Ammon's horn (tissue), 1 donor: ENCODE measurements at places on chromosomes 11 and 22.

DNA sequence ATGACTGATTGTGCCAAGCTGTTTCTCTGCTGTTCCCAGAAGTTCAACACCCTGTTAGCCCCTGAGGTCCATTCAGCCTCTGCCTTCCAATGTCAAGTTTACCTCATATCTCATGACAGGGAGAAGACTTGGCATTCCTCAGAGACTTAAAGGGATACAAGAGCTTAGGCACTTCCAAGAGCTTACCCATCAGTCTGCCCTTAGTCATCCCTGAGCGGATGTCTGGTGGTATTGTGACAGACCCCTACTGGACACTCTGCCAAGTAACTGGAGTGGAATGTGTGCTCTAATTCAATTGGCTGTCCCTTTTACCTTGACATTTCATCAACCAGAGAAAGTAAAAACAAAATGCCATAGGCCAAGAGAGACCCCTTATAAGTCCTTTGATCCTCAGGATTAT is 151.5 kb downstream of the AASDHPPT start:
- no peak for DNase-seq

DNA sequence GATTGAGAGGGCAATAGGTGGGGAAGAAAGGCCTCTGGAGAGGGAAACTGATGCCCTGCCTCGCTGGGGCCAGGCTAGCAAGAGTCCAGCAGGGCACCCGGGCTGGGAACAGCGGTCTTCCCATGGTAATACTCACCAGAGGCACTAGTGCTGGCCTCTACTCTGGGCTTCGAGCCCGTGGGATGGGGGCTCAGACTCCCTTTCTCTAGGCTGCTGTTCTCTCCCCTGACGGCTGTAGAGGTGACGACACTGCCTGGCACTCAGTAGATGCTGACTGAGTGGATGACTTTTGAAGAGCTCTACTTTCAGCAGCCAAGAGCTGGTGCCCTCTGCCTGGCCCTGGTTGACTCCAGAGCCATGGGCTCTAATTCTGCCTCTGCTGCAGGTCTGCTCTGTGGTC is 818 bp upstream of the C1QTNF4 start:
- no peak for DNase-seq

GRCh38 chr22:19514831-19515565 is 9.2 kb downstream of the CLDN5 start:
- DNase-seq = no peak

GRCh38 chr22:26134654-26135330 is 34.5 kb upstream of the SEZ6L start:
- DNase-seq = no peak

GRCh38 chr11:134226806-134227325 is 2.4 kb downstream of the VPS26B start:
- no peak for DNase-seq

GRCh38 chr11:46845440-46845739 is 690 bp downstream of the CKAP5 start:
- no peak for DNase-seq

GRCh38 chr22:46914916-46915894 is 152.8 kb downstream of the TBC1D22A start:
- no peak for DNase-seq

DNA sequence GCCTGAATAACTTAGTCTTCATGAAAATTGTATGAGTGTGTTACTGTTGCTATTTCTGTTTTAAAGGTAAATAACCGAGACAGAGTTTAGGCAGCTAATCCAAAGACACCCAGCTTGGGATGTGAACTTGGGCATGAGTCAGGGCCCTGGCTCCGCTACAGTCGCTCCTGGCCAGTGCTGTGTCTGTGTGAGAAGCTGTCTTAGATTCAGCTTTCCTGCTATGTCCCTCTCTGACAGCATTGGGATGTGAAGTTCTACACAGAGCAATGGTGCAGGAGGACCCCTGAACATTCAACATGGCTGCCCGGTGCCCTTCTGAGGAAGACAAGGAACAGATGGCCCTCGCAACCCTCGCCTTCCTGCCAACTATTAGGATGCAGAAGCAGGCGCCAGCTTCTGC is 49.4 kb downstream of the GALNT18 start:
- DNase-seq = no peak

GRCh38 chr22:23437779-23438178 is 142.3 kb downstream of the IGLL1 start:
- no peak for DNase-seq

DNA sequence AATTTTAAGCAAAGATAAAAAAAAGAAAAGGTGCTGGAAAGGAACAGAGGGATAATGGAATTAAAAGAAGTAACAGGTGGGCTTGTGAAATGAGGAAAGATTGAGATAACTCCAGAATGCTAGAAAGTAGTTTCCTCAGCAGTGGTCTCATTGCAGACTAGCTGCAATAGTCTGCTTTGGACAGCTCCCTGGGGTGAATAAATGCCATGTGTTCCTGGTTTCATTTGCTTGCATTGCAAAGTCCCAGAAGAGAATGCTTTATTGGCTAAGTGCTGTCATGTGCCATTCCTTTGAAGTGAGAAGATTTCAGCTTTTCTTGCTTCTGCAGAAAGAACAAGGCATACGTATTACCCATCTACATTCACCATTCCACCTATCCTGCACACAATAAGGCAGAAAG is 478.8 kb upstream of the RAG2 start:
- DNase-seq = no peak

GRCh38 chr11:11740836-11741235 is 100.9 kb upstream of the USP47 start:
- DNase-seq = no peak

DNA sequence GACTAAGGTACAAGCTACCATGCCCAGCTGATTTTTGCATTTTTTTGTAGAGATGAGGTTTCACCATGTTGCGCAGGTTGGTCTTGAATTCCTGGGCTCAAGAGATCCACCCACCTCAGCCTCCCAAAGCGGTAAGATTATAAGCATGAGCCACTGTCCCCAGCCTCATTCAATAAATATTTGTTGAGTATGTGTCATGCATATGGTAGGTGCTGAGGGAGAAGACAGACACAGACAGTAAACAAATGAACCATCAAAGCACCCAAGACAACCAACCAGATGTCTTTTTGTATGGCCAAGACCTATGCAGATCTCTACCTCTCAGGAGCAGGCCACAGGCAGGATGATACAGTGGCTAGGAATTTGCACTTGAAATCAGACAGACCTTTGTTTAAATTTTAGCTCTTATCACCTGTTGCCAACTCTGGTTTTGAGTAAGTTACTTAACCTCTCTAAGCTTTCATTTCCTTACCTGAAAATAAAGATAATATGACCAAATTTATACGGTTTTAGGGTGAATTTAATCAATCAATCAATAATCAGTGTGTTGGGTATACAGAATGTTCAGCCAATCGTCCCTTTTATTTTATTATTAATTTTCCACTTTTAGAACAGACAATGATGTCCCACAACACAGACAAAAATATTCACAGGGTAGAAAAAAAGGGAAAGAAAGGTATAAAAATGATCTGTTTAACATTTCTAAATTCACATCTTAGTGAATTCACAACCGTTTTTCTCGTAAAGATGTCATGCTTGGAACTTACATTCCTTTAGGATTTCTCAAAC is 128.2 kb downstream of the SGSM3 start:
- DNase-seq = no peak

DNA sequence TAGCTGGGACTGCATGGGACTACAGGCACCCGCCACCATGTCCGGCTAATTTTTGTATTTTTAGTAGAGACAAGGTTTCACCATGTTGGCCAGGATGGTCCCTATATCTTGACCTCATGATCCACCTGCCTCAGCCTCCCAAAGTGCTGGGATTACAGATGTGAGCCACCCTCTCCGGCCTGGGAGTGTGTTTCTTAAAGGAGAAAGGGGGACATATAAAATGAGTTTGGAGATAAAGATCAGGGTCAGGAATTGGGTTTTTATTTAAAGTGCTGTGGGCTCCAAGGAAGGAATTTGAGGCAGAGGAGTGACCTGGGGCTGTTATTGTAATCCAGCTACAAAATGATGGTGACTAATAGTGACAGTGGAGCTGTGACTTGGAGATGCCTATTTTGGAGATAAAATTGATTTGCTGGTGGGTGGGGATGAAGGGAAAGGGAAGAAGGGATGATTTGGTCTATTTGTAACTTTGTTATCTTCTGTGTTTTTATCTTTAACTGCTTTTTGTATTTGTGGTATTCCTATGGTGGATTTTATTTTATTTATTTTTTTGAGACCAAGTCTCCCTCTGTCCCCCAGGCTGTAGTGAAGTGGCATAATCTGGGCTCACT is 5.0 kb downstream of the CRKL start:
- DNase-seq = no peak

- peak; percentile 68 for DNase-seq
Measured at GRCh38 chr11:69497221-69497787, 15.8 kb downstream of the LINC01488 start.

GRCh38 chr11:18106688-18107087 is 806 bp upstream of the SAAL1 start:
- no peak for DNase-seq

DNA sequence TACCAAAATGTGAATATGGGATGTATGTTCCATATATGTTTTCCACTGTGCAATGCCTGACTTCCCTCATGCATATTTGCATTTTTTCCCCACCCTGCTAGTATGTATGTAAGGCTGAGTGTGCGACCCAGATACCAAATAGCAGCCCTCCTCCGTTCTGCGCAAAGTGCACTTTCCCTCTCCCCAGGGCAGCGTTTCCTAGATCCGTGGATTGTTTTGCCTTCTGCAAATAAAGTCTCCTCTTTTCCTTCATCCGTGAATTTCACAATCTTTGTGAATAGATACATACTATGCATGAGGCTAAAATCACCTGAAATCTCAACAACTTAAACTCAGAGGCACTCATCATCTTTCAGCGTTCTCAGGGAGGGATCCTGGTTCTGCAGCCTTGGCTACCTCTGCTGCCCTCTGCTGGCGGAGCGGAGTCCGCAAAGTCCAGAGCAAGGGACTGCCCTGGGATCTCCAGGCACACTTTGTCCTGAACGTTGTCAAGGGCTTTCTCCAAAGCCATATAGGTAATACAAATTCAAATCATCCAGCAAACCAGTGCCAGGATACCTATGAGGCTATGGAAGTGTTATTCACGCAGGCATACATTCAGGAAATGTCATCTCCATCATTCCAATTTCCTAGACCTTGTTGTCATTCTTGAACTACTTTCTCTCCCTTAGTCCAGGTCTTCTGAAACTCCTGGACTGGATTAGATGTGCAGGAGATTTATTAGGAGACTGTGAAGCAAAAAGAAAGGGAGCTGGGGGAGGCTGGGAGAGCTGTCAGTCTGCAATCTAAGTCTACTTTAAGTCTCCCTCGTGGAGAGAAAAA is 53.1 kb downstream of the CNTF start:
- DNase-seq = peak; percentile 87

GRCh38 chr11:114447892-114448291 is 8.6 kb downstream of the REXO2 start:
- DNase-seq = no peak

- DNase-seq = peak; percentile 6
Measured at GRCh38 chr11:16184588-16184987, 171.8 kb downstream of the SOX6 start.

DNA sequence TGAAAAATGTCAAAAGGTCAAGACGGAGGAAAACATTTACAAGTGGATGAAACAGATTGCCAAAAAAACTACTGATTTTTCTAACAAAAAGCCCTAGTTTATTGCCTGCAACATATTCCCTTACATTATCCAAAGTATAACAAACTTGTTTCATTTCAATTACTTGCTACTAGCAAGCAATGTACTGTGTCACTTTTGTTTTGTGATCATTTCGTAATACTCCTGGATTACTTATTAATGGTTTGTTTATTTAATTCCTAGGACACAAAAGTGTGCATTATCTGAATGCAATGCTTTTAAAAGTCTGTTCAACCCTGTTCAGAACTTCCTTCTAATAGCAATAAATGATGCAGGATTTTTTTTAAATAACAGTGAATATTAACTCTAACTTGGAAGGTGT is 50.9 kb downstream of the CCDC34 start:
- no peak for DNase-seq

DNA sequence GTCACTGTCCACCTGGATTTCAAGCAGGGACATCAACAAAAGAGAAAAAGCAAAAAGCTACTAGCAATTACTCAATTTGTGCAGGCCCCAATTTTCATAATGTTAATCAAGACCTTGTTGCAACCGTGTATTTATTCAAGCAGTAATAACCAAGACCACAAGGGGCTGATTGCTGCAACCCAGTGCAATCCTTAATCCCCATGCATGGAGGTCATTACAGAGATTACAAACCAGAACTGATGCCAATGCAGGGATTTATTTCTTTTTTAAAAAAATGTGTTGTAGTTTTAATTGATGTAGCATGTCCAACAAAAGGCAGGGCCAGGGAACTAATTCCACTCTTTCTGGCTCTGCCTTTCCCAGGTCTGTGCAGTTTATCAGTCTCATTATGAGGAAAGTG is 18.4 kb downstream of the TECTA start:
- no peak for DNase-seq

DNA sequence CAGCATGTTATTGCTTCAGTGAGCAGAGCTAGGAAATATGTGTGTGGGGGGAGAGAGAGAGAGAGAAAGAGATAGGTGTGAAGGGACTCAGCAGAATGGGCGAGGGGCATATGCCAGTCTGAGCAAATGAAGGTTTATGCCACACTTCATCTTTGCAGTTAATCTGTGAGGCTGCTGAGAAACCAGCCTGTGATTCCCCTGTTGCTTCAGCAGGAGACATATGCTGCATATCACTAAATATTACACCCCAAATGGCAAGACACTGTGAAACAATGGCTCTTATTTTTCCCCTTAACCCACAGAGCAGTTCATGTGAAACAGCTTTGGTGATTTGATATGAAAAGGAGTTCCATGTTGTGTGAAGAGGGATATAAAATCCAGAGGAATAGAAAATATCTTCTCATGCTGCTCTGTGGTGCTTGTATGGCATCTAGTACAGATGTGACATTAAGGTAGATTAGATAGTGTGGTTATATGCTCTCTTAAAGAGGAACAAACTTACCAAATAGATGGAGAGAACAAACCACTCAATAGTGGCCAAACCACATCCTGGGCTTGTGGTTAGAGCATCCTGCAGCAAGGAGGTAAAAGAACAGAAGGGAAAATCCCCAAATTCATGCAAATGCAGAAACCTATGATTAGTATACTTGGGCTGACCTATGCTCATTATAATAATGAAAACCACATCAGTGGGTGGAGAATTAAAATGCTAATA is 864.2 kb downstream of the FAM181B start:
- DNase-seq = peak; percentile 50

- DNase-seq = no peak
Measured at GRCh38 chr11:32353884-32354283, 81.5 kb downstream of the WT1 start.

DNA sequence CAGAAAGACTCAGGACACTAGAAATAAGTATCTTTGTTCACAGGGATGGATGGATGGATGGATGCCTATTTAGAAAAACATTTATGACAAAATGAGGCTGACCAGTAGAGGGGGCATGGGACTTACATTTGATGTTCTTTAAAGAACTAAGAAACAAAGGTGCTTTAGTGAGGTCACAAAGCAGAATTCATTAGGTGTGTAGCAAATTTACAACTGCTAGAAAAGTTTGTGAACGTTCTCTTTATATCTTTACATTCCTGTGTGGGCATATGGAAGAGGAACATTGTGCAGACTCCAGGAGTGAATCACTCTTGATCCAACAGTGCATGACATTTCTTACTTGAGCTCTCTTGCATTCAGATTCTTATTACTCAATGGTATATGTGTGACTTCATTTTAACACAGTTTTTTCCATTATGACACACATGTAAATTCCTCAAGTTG is 15.8 kb upstream of the SIK2 start:
- peak; percentile 68 for DNase-seq
